NT2/D1 (cell line): ENCODE measurements at places on chromosomes 1 and 21.

- DNase-seq = no peak
Observed at GRCh38 chr1:186535388-186536133, 74.6 kb upstream of the PDC start.

DNA sequence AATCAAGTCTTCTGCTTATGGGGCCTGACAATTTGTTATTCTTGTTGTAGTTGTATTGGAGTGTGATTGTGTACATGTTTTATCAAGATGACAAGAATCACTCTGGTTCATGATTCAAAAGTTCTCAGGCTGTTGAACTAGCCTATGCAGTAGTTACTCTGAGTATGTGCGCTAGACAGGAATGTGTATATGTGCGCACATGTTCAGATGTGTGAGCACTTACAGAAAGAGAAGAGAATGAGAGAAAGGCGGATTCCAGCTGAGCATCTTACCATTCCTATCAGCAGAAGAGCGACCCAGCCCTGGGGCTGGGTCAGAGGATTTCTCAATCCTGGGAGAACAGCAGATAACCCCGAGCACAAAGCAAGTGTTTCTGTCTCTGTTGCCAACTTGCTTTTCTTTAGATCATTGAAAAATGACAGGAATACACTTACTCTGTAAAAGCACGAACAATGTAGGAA lies 110.8 kb upstream of the HOOK1 start:
- DNase-seq = no peak

- no peak for DNase-seq
Observed at GRCh38 chr1:109218516-109218915, 4.8 kb downstream of the SARS1 start.

- no peak for DNase-seq
Observed at GRCh38 chr1:198267921-198268320, 111.1 kb downstream of the NEK7 start.

GRCh38 chr1:72837781-72838180 lies 555.4 kb upstream of the NEGR1 start:
- peak; percentile 18 for DNase-seq

DNA sequence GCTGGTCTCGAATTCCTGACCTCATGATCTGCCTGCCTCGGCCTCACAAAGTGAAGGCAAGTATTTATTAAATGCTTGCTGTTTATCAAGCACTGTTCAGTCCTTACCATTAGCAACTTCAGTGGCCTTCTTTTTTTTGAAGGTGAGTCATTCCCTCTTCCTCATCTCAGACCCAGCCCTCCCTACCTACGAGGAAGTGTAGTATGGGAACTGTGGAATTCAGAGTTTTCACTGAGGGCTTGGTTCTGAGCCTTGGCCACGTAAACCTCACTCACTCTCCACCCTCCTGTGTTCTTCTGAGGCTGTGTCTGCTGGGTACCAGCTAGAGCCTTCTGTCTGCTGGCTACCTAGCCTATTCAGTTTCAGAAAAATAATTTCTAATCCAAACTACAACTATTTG lies 218.3 kb upstream of the SGIP1 start:
- no peak for DNase-seq

GRCh38 chr1:107545056-107545577 lies 404.3 kb downstream of the NTNG1 start:
- DNase-seq = no peak

GRCh38 chr1:169886931-169887330 lies 6.8 kb downstream of the SCYL3 start:
- no peak for DNase-seq

DNA sequence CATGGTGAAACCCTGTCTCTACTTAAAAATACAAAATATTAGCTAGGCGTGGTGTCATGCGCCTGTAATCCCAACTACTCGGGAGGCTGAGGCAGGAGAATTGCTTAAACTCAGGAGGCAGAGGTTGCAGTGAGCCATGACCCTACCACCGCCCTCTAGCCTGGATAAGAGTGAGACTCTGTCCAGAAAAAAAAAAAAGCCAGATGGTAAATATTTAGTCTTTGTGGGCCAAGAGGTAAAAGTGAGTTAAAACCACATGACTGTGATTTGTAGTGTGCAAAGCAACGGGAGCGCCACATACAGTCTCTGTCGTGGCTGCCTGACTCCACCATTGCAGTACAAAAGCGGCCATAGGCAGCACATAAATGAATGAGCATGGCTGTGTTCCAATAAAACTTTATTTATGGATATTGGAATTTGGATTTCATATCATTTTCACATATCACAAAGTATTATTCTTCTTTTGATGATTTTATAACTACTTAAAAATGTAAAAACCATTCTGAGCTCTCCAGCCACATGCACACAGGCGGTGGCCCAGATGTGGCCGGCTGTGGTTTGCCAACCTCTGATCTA lies 51.8 kb upstream of the CASZ1 start:
- DNase-seq = no peak

GRCh38 chr1:114333690-114334089 lies 177.3 kb downstream of the TRIM33 start:
- DNase-seq = no peak

DNA sequence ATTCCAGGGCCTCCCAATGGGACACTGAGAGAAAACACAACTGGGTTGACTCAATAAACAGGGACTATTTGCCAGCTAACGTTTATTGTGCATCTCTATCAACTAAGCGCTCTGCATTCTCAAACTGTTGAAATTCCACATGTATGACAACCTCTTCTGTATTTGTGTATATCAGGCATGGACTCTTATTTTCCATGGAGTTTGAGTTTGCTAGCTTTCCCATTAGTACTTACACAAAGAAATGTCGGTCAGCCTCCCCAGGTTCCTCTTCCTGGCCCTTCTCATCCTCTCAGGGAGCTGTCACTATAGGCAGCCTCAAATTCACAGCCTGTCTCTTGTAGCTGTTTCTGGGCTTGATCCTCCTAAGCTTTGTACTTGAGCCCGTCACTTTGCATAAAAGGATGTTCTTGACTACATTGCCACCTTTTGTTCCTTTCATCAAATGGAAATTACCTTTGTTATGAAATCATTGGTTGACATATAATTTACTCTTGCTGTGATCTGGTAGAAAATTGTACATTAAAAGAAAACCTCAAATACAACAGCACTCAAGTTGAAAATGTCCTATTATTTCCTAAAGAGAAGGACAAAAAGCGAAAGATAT lies 60.0 kb upstream of the NTPCR start:
- DNase-seq = no peak

DNA sequence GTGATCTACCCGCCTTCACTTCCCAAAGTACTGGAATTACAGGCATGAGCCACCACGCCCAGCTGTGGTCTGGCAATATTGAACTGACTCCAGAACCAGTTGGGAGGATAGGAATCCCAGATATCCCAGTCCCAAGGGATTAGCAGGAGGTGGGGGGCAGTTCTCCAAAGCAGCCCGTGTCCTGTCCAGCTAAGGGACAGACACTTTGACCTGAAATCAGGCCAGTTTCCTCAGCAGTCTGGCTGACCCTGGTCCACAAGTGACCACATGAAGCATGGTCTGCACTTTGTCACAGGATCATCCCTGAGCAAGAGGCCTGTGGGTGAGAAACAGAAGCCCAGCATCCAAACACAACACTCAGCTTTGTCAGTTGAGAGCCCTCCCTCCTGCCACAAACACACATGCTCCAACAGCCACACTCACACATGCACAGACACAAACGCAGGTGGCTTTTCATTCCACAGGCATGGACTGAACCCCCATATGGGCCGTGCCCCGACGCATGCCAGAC lies 2.7 kb upstream of the FDPS start:
- no peak for DNase-seq

DNA sequence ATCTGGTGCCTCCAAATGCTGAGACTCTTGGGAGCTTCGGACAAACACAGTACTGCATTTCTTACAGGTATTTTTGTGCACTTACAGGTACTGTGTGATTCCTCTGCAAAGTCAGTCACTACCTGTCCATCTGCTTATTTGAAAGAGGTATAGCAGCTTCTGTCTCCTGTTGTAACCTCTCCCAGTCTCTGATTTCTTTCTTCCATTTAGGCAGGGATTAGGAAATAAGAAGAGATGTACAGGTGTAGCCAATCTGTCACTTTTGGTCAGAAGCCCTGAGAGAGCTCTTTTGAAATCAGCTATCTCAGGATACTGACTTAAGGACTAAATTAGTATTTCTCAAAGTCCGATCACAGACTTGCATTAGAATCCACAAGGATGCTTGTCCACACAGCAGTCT lies 54.0 kb downstream of the AKT3 start:
- no peak for DNase-seq
